Stimulated activated CD4-positive, alpha-beta T cell treated with anti-CD3 and anti-CD28 coated beads, Interleukin-15, amount 100 ng/mL, for 24 hours (primary cell): ENCODE measurements at places on chromosomes 2 and 18.

GRCh38 chr2:191845248-191845715, 1.6 kb downstream of the CAVIN2 start:
- no peak for DNase-seq

DNA sequence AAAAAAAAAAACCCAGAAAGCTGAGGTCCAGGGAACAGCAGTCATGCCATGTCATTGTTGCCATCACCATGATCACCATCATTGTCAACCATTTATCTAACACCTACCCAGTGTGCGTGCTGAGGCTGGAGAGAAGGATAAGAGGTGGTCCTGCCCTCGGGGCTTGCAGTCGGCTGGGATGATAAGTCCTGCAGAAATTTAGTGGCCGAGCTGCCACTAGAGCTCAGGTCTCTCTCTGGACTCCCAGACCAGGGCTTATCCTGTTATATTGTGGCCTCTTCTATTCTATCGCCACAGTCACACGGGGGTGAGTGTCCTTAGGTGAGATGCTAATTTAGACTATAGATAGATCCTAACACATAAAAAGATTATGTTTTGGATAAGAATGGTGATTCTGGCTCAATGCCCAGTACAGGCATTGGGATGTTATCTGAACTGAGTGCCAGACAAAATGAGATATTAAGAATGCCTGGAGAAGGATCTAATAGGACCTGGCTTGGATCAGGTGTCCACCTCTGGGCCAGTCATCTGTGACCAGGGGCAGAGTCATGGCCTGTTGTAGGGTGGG, 43.2 kb upstream of the YWHAQ start:
- DNase-seq, result no peak

- no peak for DNase-seq
These were observed 88.4 kb upstream of the MGAT4A start for GRCh38 chr2:98819231-98819766.

GRCh38 chr2:181395851-181396250, 61.3 kb upstream of the ITGA4 start:
- DNase-seq, result no peak

GRCh38 chr2:73043929-73044832, 27.3 kb downstream of the SFXN5 start:
- no peak for DNase-seq

DNA sequence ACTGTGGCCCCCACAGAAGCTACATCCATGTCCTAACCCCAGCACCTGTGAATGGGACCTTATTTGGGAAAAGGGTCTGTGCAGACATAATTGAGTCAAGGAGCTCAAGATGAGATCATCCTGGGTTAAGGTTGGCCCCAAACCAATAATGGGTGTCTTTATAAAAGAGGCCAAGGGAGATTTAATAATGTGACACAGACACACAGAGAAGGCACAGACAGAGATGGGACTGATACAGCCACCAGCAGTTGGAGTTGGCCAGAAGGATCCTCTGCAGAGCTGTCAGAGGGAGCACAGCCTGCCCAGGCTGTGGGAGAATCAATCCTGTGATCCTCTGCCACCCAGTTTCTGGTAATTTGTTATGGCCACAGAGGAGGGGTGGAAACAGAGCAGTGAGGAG, 26.0 kb downstream of the SNORC start:
- no peak for DNase-seq

DNA sequence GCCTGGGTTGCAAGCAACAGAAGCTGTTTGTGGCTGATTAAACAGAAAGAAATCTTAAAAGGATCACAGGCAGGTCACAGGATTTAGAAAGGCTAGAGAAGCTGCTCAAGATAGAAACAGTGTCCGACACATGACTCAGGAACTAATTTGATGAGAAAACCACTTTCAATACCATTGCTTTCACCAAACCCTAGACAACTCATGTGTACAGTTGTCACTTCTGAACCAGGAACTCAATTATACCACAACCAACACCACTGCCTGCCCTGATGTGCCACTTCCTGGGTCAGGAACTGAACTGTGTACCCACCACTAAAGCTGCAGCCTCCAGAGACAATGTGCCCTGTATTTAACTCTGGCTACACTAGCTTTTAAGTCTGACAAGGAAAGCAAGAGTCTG, 56.0 kb downstream of the TMEM247 start:
- peak; percentile 38 for DNase-seq

DNA sequence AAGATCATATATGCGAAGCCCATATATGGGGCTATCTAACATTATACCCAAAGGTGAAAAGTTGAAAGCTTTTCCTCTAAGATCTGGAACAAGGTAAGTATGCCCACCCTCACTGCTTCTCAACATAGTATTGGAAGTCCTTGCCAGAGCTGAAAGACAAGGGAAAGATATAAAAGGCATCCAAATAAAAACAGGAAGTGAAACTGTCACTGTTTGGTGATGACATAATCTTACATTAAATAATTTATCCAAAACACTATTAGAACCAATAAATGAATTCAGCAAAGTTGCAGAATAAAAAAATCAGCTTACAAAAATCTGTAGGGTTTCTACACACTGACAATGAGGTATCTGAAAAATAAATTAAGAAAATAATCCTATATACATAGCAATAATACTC, 205.8 kb downstream of the INSIG2 start:
- DNase-seq, result no peak

- no peak for DNase-seq
These were observed 843.6 kb downstream of the TRIB2 start for GRCh38 chr2:13560322-13560721.

DNA sequence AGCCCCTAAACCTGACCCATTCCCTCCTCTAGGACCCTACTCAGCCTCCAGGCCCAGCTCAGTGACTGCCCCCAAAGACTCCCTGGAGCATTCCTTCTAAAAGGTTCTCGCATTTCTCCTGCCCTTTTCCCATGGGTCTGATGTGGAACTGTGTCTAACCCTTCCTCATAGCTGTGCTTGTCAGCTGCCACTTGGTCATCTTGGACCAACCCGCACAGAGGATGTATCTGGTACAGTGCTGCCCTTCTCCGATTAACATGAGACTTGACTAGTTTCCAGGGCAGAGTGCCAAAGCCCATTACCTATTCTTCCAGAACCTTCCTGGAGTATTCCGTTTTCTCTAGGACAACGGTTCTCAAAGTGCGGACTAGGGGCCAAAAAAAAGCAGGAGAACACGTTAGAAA, 518 bp upstream of the NFU1 start:
- DNase-seq, result no peak

DNA sequence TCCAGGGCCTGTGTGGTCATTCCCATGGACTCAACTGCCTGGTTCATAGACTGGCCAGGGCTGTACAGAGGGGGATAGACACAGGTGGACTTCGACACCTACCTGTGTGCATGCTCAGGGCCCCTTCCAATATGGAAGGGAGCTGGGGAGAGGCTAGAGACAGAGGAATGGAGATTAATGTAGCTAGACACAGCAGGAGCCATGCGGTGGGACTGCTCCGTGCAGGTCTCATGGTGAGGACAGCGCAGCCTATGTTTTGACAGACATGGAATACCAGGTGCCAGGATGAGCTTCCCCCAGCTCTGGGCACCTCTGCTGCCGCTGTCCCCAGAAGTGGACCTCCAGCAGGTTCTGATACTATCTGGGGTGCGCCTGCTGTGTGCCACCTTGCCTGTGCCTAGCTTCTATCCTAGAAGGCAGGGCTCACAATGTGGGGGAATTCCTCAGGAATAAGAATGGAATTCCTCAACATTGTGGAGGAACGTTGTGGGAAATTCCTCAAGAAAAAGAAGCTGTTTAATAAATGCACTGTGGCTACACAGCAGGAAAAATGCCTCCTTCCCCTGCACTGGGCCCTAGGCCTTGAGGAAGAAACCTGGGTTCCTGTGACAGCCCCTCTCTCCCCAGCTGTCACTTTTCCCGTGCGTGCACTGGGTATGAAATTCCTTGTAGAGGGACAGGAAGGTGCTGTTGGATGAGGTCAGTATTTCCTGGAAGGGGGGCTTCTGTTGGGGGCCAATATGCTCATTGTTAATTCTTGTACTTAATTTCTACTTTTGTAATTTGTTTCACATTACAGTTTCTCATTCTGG, 7.3 kb downstream of the IL1R1 start:
- no peak for DNase-seq

GRCh38 chr2:101415220-101415619, 27.9 kb upstream of the CREG2 start:
- no peak for DNase-seq

DNA sequence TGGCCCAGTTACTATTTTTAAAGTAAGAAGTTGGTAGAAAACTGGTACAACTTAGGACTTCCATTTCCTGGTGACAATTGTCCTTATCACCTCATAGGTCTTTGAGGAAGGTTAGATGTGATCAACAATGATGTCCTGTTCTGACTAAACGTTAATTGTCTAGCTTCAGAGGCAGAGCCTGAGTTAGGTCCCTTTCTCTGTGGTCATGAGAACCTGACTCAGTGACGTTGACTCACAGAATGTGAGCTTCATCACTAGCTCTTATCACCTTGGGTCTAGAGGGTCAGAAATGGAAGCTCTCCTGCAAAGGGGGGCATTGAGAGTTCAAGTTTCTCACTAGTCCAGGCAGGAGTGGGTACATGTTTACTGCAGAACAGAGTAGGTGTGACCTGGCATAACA, 60.6 kb upstream of the ATP8B1 start:
- DNase-seq, result no peak

GRCh38 chr2:85156153-85156552, 23.0 kb downstream of the TCF7L1 start:
- no peak for DNase-seq

DNA sequence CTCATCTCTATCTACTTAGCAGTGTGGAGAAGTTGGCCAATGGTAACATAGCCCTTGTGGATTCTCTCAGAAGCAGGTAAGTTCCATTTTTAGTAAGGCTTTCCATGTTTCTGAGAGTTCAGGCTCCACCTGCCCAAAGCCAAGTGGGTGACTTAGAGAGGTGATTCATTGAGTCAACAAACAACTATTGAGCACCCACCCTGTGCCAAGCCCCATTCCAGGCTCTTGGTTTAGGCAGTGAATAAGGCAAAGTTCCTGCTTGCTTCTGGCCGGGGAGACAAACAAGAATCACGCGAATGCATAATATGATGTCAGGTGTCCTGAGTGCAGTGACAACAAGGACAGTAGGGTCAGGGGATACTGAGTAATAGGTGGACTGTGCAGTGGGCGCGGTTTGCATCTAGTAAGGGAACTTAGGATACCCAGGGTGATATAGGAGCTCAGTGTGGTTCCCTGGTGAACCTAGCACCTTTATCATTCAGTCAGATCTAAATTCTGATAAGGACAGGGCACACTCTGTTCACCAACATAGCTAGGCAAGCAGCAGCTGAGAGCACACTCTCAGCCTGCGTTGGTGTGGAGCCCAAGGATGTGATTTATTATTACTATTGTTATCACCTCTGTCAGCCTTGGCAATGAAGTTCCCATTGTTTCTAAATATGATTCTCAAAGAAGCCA, 31.7 kb upstream of the KCTD1 start:
- no peak for DNase-seq

DNA sequence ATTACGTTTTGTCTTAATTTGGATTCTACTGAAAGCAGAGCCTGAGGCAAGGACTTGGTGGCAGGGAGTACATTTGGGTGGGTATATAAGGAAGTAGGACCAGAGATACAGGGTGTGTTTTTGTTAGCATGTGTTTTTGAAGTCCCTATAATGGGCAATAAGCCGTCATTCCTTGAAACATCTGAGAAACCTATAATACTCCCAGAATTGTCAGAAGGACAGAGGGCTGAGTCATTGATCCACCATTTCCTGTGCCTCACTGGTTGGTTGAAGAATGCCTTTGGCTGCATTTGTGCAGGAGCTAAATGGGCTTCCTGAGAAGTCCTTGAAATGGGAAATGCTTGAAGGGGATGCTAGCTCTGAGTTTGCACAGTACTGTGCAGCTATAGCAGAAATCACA, 281.8 kb upstream of the ZEB2 start:
- DNase-seq, result no peak

- DNase-seq, result no peak
These were observed 238.2 kb downstream of the CDH7 start for GRCh38 chr18:65988972-65989371.

GRCh38 chr2:73862987-73863386, 29.8 kb upstream of the ACTG2 start:
- DNase-seq, result no peak

- no peak for DNase-seq
These were observed 1.3 kb upstream of the FHL2 start for GRCh38 chr2:105400138-105400540.

GRCh38 chr2:69620870-69621269, 22.7 kb downstream of the AAK1 start:
- DNase-seq, result no peak

- no peak for DNase-seq
These were observed 156.7 kb downstream of the WDSUB1 start for GRCh38 chr2:159129824-159130223.

- DNase-seq, result no peak
These were observed 298.5 kb downstream of the ZNF521 start for GRCh38 chr18:25053466-25053865.

GRCh38 chr18:79393181-79393634, 2.5 kb upstream of the NFATC1 start:
- DNase-seq, result no peak

- DNase-seq, result no peak
These were observed 10.2 kb upstream of the ITGA4 start for GRCh38 chr2:181446985-181447384.
